Suprapubic skin (tissue), 4 donors: ENCODE measurements at places on chromosomes 5 and 9. TPM values are rescaled to one million over a fixed set of nuclear protein-coding genes. Genes with fewer than 3 reads are reported as not detected.

The ANKRA2 gene
- total RNA-seq: 19.8 TPM

The NDFIP1 gene
- 57.8 TPM for total RNA-seq

DNA sequence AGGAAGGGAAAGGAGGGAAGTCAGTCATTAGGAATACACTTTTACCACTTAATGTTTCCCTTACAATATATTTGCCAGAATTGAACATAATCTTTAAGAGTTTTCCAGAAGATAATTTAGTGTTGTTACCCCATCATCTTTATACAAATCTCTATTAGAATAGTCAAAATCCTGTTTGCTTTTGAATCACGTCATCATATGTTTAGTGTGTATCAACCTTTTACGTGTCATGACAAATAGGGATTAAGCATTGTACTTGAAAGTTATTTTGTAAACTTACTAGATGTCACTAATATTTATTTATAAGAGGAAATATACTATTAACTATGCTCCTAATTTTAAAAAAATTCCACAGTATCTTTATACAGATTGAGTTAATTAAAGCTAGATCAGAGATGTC lies 1899.5 kb downstream of the MAT2B start:
- no peak for DNase-seq
- no peak overlapping the region for H3K27ac ChIP-seq
- no peaks in the 10 kb centered on the region for H3K27me3 ChIP-seq

GRCh38 chr5:96227957-96228356 lies 205.1 kb downstream of the PCSK1 start:
- DNase-seq: no peak
- H3K27me3 ChIP-seq: no peaks in the 10 kb centered on the region

- H3K36me3 ChIP-seq: no peaks in the 10 kb centered on the region
- no peak for DNase-seq
- H3K27me3 ChIP-seq: no peaks in the 10 kb centered on the region
- H3K27ac ChIP-seq: no peak overlapping the region
- no peak overlapping the region for H3K4me3 ChIP-seq
Measured at GRCh38 chr5:66367814-66368541, 223.9 kb downstream of the SREK1 start.

DNA sequence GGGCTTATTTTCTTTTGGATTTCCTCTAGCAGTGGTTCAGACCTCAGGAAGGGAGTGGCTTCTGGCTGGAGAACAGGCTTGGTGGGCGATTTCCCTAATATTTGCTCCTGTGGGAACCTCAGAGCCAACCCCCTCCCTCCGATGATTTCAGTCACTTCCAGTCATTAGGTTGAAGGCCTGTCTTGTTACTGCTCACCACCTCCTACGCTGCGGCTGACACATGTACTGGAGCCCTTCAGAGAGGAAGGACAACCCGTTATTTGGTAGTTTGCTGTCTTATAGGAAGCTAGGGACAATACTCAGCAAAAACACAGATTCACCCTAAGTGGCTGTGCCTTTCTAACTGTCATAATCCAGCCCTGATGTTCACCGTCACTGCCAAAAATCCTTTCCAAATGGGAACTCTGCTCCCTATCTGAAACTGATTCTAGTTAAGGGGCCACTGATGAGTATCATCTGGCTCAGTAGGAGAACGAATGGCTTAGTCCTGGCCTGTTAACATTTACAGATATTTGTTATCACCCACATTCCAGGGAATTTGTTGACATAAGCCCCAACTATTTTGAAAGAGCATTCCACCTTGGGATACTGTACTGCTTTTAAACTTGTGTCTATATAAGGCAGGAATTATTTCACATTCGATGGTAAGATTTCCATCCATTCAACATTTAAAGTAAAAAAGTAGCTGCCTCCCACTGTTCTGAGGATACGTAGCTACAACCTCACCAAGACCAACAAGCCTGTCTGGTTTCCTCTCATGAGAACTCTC lies 29.3 kb upstream of the ANKH start:
- H3K4me3 ChIP-seq: no peak overlapping the region
- peaks cover 24% of the 10 kb centered on the region for H3K4me1 ChIP-seq
- DNase-seq: no peak
- H3K27ac ChIP-seq: peak overlapping the region; percentile 5

DNA sequence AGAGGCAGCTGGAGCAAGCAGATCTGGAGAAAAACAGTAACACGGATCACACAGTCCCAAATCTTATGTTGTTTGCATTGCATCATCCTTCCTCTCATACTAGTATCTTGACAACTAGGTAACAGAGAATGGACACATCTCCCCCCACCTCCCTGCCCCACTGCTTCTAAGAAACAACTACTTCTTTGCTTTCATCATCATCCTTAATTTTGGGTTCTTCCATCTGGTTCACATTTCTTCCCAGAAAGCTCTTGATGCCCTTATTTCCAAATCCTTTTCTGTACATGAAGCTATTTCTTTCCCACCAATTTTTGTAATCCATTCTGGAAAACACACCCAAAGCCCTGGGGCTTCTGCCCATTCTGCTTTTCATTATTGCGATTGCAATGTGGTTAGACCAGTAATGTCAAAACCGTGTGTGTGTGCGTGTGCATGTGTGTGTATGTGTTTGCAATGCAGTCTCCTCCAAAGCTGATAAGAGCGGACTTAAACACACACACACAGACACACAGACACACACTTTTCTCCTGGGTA lies 254.7 kb upstream of the SLC30A5 start:
- H3K4me3 ChIP-seq: no peak overlapping the region
- peak overlapping the region; percentile 67 for H3K27ac ChIP-seq
- no peaks in the 10 kb centered on the region for H3K36me3 ChIP-seq
- DNase-seq: peak; percentile 76
- no peaks in the 10 kb centered on the region for H3K27me3 ChIP-seq
- peaks cover 21% of the 10 kb centered on the region for H3K4me1 ChIP-seq
